SJCRH30 (cell line): ENCODE measurements at places on chromosomes 3 and 15. TPM values are rescaled to one million over a fixed set of nuclear protein-coding genes. Genes with fewer than 3 reads are reported as not detected.

GRCh38 chr3:63192248-63192647, 85.9 kb upstream of the SYNPR start:
- DNase-seq: no peak

GRCh38 chr15:69119683-69120395, 40.6 kb upstream of the GLCE start:
- no peak for DNase-seq

GRCh38 chr15:72785432-72785831, 1.9 kb upstream of the ADPGK start:
- DNase-seq: peak; percentile 6

DNA sequence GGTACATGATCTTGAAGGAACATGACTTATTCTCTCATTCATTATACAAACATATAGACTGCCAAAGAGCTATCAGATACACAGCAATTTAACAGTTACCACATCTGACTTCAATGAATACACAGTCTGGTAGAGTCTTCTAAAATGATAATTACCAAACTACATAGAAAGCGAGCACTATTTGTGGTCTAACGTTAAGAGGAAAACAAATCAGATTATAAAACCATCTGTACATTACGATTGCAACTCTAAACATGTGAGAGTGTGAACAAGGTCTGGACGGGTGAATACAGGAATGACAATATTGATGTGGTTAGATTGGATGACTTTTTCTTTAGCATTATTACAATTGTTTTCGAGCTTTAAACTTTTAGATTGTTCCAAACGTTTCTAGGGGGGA, 16.3 kb downstream of the CX3CR1 start:
- DNase-seq: no peak

DNA sequence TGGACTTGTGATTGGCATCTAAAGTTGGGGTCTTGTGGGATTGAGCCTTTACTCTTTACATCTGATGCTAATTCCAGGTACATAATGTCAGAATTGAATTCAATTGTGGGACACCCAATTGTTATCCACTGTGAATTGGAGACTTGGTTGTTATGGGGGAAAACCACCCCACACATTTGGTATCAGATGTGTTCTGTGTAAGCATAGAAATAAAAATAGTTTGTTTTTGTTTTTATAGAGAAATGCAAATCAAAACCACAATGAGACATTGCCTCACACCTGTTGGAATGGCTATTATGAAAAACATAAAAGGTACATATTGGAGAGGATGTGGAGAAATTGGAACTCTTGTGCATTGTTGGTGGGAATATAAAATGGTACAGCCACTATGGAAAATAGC, 58.5 kb downstream of the CPA3 start:
- no peak for DNase-seq

DNA sequence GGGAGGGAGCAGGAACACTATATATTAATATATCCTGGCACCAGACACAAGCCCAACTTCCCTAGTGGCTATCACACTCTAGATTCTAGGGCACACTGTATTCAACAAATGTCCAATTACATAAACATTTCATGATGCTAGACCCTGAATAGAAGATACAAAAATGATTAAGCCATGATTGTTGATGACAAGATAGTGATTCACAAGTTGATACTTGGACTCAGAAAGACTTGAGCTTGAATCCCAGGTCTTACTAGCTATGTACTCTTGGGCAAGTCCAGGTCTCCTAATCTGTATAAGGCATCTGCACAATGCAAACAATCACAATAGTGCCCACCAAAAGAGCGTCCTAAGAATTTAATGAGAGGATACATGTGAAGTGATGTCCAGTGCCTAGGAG, 10.0 kb upstream of the SNTN start:
- DNase-seq: no peak

DNA sequence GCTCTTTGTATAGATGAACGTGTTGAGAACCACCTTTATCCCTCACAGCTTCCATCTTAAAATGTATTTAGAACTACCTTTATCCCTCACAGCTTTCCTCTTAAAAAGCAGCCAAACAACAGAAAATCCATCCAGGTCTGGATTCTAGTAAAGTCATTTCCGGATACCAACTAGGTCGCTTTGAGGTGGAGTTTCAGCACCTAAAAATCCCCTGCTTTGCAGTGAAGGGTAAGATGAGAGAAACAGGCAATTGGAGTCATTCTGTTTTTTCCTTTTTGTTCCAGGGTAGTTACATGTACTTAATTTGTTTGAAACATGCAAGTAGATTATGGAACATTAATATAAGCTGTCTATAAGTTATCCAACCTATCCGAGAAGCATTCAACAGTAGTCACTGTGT, 192.0 kb downstream of the UBE2E2 start:
- no peak for DNase-seq

DNA sequence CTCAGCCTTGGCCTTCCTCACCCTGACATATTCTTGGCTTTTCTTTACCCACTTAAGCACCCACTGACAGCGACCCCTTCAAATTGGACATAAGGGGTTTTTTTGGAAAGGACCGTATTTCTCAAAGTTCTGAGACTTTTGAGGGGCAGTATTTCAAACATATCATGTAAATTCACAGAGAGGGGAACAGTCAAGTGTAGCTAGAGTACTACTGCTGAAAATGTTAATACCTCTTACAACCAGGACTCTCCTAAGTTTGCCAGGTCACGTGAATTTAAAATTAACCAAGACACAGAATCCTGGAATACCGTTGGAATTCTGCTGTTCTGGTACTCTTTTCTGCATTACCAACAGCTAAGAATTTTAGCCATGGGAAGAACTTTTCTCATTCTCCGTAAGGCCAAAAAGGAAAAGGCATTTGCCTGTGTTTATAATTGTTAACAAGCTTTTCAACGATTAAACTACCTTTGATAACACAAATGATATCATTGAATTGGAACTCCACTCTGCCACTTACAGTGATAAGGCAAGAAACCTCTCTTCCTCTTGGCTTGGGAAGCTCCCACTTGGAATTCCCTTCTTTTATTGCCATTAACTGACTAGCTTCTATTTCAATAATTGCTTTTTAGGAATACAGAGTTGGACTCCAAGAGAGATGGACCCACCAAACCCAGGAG, 597 bp upstream of the GBE1 start:
- no peak for DNase-seq

DNA sequence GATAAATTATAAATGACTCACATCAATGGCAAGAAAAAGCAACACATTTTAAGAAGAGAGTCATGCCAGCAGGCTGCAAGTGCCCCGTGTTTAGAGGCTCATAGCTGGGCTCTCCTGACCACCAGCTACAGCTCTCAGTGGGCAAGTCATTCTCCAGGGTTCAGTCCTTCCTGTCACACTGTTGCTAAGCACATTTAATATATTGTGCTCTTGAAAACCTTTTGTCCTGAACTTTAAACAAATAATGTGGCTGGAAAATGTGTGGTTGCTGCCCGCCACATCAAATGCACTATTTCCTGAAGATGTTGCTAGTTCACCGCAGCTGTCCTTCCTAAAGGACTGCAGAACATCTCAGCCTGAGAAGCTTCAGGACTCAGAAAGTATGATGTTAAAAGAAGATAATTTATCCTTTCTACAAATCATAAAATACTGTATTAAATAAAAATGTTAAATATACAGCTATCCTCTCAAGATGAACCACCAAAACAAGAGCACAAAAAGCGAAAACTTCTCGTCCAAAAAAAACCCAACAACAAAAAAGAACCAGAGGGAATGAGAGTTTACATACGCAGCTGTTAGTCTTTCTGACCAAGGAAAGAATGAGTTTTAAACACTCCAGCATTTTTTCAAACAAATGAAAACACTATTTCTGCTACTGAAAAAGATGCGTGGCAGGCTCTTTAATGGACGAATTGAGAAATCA, 951 bp downstream of the TARS3 start:
- DNase-seq: peak; percentile 17

- peak; percentile 85 for DNase-seq
Observed at GRCh38 chr3:58049143-58049785, 41.0 kb downstream of the FLNB start.

Gene ZNF502
- total RNA-seq: 1.0 and 1.2 TPM in 2 replicates

Gene SMCO1
- not detected in 2 replicates for total RNA-seq

Gene TRH
- not detected in 2 replicates for total RNA-seq

Gene TRPM1
- 0.06 TPM in 1 of 2 replicates, not detected in the other for total RNA-seq
